Left lobe of liver (tissue), 2 donors: ENCODE measurements at places on chromosomes 3 and 15.

DNA sequence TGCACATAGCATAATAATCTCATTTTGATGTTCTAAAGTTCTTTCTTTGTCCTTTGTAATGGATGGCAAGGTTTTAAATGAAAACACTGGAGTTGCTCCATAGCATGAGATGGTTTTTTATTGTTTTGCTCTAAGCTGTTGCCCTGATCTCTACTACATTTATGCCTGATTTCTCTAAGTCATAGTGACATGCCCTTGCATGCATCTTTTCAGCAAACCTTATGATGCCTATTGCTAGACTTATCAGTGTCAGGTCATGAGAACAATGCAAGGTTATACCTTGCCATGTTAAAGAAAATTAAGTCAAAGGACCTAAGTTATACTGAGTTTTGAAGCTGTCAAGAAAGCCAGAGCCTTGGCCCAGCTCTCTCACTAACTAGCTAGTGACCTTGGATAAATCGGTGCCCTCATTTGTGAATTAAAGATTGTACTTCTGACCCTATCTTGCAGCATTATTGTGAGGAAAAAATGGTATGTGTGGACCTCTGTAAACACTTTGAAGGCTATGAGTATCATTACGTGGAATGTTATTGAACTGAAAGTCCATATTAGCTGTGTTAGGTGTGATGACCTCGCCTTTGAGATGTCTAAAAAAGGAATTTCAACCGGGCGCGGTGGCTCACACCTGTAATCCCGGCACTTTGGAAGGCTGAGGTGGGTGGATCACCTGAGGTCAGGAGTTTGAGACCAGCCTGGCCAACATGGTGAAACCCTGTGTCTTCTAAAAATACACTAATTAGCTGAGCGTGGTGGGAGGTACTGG is 256.4 kb upstream of the UBE2E1 start:
- DNase-seq: no peak

GRCh38 chr15:34732430-34732829 is 22.4 kb downstream of the GJD2 start:
- no peak for DNase-seq

- DNase-seq: no peak
Observed at GRCh38 chr15:91865950-91866349, 12.4 kb downstream of the SLCO3A1 start.

- DNase-seq: no peak
Observed at GRCh38 chr3:171442184-171442583, 18.0 kb downstream of the TNIK start.

GRCh38 chr15:60761505-60761845 is 282.5 kb upstream of the ICE2 start:
- no peak for DNase-seq

DNA sequence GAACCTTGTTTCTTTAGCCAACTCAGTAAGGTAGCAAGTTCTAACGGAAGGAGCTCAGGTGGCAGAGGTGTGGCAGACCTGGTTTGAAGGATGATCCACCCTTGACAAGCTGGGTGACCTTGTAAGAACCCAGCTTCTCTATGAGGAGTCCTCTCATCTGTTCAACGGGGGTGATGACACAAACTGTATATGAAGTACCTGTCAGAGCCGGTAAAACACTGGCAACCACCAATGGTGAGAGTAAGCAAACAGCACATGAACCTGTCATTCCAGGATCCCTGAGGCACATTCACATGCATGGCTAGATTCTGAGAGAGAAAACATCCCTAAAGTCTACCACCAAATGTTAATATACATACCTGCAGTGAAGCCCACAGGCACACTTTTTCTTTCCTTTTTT is 2.4 kb downstream of the SCAP start:
- no peak for DNase-seq

- peak; percentile 51 for DNase-seq
Observed at GRCh38 chr15:74307827-74308811, 59.3 kb downstream of the CYP11A1 start.

- no peak for DNase-seq
Observed at GRCh38 chr3:116517308-116517707, 72.0 kb upstream of the LSAMP start.

GRCh38 chr3:172591876-172592771 is 68.9 kb upstream of the TNFSF10 start:
- DNase-seq: no peak

- no peak for DNase-seq
Observed at GRCh38 chr3:47228088-47228487, 54.5 kb downstream of the KIF9 start.

DNA sequence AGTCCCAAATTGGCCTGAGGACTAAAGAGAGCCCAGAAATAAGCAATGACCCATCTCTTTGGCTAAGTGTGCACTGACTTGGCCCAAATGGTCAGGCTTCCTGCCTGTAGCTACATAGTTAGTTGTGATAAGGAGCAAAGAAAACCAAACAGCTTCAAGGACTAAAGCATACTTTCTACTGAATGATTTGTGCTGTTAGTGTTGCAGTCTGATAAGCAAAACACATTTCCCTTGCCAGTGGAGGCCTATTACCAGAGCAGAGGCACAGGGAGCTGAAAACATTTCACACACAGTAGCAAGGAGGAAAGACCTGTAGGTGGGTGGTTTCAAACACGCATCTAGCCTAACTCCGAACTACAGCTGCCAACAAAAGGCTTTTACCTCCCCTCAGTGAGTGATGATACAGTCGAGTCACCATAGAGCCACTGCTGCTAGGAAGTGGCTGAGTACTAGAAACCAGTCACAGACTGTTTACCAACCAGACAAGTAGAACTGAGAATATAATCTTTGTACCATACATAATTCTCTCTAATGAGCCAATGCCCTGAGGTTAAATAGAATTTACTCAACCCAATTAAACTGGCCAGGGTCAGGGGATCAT is 222.3 kb upstream of the THBS1 start:
- DNase-seq: no peak

DNA sequence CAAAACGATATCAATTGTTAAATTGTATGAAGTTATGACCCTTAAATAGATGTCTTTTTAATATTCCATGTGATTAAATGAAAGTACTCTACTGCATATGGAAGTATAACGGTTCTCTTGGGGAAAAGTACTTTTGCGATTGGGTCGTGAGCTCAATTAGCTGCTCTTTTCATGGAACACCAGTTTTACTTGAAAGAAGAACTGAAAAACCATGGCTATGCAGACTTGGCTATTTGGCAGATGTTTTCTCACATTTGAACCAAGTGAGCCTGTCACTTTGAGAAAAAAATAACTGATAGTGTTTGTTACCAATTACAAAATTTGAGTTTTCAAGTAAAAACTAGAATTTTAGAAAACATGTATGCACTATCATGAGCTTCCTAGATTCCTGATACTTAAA is 5.9 kb upstream of the INAFM2 start:
- no peak for DNase-seq
